K562 (cell line): ENCODE measurements at places on chromosomes 4 and X. TPM values are rescaled to one million over a fixed set of nuclear protein-coding genes. Genes with fewer than 3 reads are reported as not detected.

- DNase-seq: no peak
Observed at GRCh38 chr4:38114386-38115150, 154.4 kb downstream of the PTTG2 start.

The HPGDS gene
- not detected in 2 replicates for total RNA-seq

GRCh38 chrX:153870288-153870690 lies 15.7 kb downstream of the L1CAM start:
- no peak for DNase-seq

DNA sequence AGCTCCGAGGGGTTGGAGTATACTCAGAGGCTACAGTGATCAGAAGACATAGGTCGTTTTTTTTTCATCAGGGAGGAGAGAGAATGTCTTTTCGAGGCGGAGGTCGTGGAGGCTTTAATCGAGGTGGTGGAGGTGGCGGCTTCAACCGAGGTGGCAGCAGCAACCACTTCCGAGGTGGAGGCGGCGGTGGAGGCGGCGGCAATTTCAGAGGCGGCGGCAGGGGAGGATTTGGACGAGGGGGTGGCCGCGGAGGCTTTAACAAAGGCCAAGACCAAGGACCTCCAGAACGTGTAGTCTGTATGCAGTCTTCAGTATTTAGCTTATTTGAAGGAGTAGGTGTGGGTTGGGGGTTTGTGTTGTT lies 500 bp downstream of the GAR1 start:
- peak; percentile 23 for DNase-seq

The AMBN gene
- not detected in 2 replicates for total RNA-seq

The GPC3 gene
- 0.42 and 0.81 TPM in 2 replicates for total RNA-seq

The STATH gene
- not detected in 2 replicates for total RNA-seq

The GPAT3 gene
- 14.9 and 15.0 TPM in 2 replicates for total RNA-seq

DNA sequence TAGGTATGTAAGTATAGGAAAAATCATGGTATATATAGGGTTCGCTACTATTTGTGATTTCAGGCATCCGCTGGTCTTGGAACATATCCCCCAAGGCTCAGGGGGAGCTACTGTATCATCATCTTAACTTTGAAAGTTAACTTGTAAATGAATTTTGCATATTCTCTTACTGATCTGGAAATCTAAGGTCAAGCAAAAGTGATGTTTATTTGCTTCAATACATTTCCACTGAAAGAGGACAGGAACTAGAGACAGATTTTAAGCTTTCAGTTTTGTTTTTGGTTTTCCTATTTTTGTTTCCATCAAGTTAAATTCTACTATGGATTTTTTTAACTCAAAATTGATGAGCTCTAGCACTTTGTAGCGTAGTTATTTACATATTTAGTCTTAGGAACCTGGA lies 56.2 kb downstream of the NAF1 start:
- DNase-seq: no peak

GRCh38 chr4:120156120-120156718 lies 89.6 kb upstream of the MAD2L1 start:
- DNase-seq: peak; percentile 17
